Heart left ventricle (tissue), 16 donors: ENCODE measurements at places on chromosomes 5 and 9. TPM values are rescaled to one million over a fixed set of nuclear protein-coding genes. Genes with fewer than 3 reads are reported as not detected.

NIPAL4 gene
- 0.68 TPM for polyA plus RNA-seq

SLC6A18 gene
- polyA plus RNA-seq, result not detected

TMEM174 gene
- not detected for polyA plus RNA-seq

DBH gene
- polyA plus RNA-seq, result not detected

GRCh38 chr5:72702881-72703434, 113.5 kb upstream of the TNPO1 start:
- H3K4me3 ChIP-seq, result no peak overlapping the region
- no peaks in the 10 kb centered on the region for H3K27me3 ChIP-seq
- no peak for DNase-seq
- H3K27ac ChIP-seq, result no peak overlapping the region
- no peaks in the 10 kb centered on the region for H3K36me3 ChIP-seq

DNA sequence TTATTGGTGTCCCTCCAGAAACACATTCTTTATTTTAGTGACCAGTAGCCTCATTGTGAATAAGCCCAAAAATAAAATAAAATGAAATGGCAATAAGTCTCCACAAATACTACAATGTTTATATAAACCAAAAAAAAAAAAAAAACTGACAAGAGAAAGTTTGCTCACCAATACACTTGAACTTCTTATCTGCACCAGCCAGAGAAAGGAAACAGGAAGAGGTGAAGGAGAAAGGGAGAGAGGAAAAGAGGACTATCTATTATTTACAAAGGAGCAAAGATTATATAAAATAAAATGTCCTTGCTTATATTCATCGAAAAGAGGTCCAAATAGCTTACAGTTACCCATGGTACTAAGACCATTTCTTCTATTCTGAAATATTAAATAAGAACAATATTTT, 176.4 kb upstream of the CCNG1 start:
- DNase-seq, result no peak
- no peaks in the 10 kb centered on the region for H3K36me3 ChIP-seq
- H3K27me3 ChIP-seq, result no peaks in the 10 kb centered on the region
- no peak overlapping the region for H3K27ac ChIP-seq
- no peaks in the 10 kb centered on the region for H3K4me1 ChIP-seq
- H3K4me3 ChIP-seq, result no peak overlapping the region

DNA sequence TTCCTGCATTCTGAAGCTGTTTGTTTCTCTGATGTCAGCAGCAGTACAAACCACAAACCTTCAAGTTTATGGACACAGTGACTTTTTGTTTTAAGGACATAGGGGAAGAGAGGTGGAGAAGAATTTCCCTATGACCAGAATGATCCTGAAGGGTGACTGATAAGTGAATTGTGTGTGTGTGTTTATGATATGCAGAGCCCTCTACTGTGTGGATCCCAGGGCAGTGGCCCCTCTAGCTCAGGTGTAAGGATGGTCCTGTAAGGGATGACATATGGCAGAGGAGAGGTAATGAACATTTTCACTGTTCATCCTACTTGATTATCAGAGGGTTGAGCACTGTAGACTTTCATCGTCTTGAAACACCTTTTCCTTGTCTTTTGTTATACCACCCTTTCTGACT, 30.6 kb upstream of the TMED7 start:
- H3K4me3 ChIP-seq, result no peak overlapping the region
- H3K4me1 ChIP-seq, result no peaks in the 10 kb centered on the region
- no peaks in the 10 kb centered on the region for H3K36me3 ChIP-seq
- H3K27me3 ChIP-seq, result no peaks in the 10 kb centered on the region

DNA sequence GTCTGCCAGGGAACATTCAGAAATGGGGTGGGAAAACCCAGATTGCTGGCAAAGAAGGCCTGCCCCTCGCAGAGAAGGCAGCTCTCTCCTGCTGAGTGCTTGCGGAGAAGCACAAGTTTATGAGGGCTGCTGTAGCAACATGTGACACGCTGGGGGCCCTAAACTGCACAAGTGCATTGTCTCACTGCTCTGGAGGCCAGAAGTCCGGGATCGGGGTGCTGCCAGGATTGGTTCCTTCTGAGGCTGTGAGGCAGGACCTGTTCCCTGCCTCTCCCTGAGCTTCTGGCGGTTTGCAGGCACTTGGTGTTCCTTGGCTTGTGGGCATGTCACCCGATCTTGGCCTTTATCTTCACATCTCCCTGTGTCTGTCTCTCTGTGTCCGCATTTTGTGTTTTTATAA, 75.6 kb upstream of the NEURL1B start:
- H3K27me3 ChIP-seq, result no peaks in the 10 kb centered on the region

GRCh38 chr5:171205375-171205774, 103.7 kb upstream of the TLX3 start:
- no peaks in the 10 kb centered on the region for H3K4me1 ChIP-seq
- H3K4me3 ChIP-seq, result no peak overlapping the region
- no peaks in the 10 kb centered on the region for H3K27me3 ChIP-seq
- H3K27ac ChIP-seq, result no peak overlapping the region
- no peak for DNase-seq

GRCh38 chr9:88303721-88304451, 84.4 kb upstream of the SPIN1 start:
- no peaks in the 10 kb centered on the region for H3K4me1 ChIP-seq
- no peak for DNase-seq
- no peak overlapping the region for H3K27ac ChIP-seq
- H3K27me3 ChIP-seq, result no peaks in the 10 kb centered on the region
- H3K4me3 ChIP-seq, result no peak overlapping the region

DNA sequence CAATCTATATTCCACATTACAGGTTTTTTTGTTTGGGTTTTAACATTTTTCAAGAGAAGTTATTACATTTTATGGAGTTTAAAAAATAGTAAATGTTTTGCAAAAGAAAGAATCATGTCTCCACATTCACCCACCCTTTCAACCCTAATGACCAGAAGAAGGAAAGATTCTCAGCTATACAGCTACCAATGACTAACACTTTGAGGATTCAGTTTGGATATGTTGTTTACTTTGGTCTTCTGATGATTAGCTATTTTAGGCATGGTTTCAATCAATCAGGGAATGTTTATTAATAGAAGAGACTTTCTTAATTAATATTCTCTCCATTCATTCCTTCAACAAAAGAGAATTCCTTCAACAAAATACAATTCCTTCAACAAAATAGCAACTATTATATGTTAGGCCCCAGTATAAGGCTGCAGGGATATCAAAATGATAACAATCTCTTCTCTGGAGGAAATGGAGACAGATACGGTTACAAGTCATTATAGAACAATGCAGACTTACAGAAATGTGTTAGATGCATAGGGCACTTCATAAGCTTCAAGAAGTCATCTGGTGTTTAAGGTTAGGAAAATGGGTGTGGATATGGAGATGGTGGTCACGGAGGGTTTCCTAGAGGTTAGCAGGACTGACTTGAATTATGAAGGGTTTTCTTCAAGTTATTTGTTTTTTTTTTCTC, 9.3 kb upstream of the NR3C1 start:
- H3K36me3 ChIP-seq, result no peaks in the 10 kb centered on the region
- H3K4me1 ChIP-seq, result peaks cover 7% of the 10 kb centered on the region
- H3K27ac ChIP-seq, result no peak overlapping the region
- no peaks in the 10 kb centered on the region for H3K27me3 ChIP-seq
- DNase-seq, result no peak

- DNase-seq, result no peak
- H3K27me3 ChIP-seq, result no peaks in the 10 kb centered on the region
- H3K4me3 ChIP-seq, result no peak overlapping the region
- H3K36me3 ChIP-seq, result no peaks in the 10 kb centered on the region
Observed at GRCh38 chr5:123965626-123966025, 453.6 kb downstream of the CSNK1G3 start.

GRCh38 chr5:156942064-156942463, 21.0 kb downstream of the TIMD4 start:
- H3K27me3 ChIP-seq, result no peaks in the 10 kb centered on the region
- no peak overlapping the region for H3K4me3 ChIP-seq
- no peaks in the 10 kb centered on the region for H3K4me1 ChIP-seq
- no peak for DNase-seq
- H3K27ac ChIP-seq, result no peak overlapping the region

GRCh38 chr5:171893290-171893886, 107.8 kb downstream of the SMIM23 start:
- DNase-seq, result no peak
- peaks cover 13% of the 10 kb centered on the region for H3K36me3 ChIP-seq
- H3K27ac ChIP-seq, result peak overlapping the region; percentile 36
- H3K4me1 ChIP-seq, result no peaks in the 10 kb centered on the region
- H3K27me3 ChIP-seq, result no peaks in the 10 kb centered on the region

DNA sequence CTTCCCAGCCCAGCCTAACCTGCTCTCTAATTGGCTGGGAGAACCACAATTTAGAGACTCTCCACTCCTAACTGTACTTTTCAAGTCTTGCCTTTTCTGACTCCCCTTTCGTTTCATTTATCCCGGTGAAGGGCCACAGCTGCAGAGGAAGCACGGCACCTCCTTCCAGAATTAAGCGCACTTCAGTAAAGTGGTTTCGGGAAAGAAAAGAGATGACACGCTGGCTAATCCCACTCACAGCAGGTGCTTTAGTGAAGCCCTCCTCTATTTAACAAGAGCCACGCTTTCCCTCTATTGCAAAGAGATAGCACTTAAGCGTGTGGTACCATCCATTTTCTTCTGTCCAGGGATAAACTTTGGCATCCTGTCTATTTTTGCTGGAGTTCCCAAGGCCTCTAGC, 4.8 kb downstream of the DNAH5 start:
- H3K27ac ChIP-seq, result no peak overlapping the region
- H3K27me3 ChIP-seq, result no peaks in the 10 kb centered on the region
- no peak overlapping the region for H3K4me3 ChIP-seq
- no peaks in the 10 kb centered on the region for H3K4me1 ChIP-seq
